SIG-M5 (cell line): ENCODE measurements at places on chromosomes 3 and 15.

GRCh38 chr3:181862502-181862901 is 150.8 kb downstream of the SOX2 start:
- DNase-seq: no peak

DNA sequence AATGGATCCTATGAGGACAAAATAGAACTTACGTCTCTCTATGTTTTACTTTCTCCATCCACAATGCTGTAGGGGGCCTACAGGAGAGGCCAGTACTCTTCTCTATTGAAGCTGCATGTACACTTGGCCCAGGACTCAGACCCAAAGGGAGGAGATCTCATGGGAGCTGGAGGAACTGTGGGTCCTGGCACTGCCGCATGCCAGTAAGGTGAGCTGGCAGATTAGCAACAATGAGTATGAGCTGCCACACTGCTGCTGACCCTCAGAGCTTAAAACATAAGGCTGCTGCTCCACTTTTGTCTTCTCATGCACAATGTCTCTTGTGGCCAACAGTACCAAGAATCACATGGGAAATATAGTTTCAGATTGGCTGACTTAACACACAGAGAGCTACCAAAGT is 57.8 kb upstream of the TBC1D5 start:
- DNase-seq: no peak

DNA sequence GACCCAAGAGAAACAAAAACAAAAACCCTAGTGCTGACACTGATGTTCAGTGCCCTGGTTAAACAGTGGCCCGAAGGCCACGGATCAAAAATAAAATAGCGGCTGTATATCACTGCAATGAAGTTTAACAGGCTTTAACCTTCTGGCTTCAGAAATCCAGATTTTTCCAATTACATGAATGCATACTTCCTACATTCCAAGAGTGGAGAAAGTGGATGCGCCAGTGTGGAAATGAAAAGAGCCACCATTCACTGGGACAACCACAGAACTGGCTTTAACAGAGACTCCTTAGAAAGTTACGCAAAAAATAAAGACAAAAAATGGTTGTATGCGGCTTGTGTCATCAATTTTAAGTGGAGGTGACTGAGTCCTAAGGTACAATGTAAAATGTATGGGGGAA is 522.2 kb downstream of the FHIT start:
- no peak for DNase-seq

- no peak for DNase-seq
Measured at GRCh38 chr3:21533002-21533401, 218.0 kb downstream of the ZNF385D start.

DNA sequence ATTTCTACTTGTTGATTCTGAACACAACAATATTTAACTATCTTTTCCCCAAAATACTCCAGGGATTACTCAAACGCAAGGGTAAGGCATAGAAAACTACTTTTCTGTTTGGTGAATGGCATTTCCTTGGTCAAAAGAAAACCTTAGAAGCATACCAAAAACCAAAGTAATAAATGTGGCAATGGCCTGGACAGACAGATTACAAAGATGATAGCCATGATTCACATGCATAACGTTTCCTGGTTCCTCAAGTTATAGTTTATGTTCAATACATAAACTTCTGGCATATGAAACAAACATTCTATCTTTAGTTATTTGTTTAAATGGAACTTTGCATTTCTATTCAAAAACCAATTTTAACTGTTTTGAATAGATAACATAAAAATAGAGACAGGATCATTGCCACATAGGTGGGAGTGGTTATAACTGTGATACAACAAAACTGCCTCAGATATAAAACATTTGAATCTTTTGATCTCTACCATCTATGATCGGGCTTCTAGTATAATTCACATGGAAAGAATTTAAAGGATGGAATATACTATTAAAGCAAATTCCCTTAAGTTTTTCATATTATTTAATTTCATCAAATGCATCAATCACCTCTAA is 32.1 kb downstream of the FOXP1 start:
- no peak for DNase-seq

GRCh38 chr3:12894629-12895028 is 53.3 kb upstream of the RPL32 start:
- no peak for DNase-seq

DNA sequence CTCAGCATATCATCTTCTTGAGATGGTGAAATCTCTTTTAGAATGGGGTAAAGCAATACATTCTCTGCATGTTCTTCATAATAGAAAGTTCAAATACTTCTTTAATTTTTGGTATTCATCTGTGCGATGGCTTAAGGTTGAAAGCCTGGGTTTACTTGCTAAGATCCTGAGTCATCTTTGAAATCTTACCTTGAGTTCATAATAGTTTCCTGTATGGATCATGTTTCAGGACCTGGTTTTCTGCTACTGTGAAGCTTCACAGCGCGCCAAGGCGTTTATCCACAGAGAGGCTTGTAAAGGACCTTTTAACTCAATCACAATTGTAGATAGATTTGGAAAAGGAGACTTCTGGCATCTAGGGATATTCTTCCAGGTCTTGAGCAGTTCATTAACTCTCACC is 39.0 kb downstream of the MED12L start:
- no peak for DNase-seq

GRCh38 chr3:151777880-151778279 is 36.0 kb upstream of the AADAC start:
- no peak for DNase-seq

DNA sequence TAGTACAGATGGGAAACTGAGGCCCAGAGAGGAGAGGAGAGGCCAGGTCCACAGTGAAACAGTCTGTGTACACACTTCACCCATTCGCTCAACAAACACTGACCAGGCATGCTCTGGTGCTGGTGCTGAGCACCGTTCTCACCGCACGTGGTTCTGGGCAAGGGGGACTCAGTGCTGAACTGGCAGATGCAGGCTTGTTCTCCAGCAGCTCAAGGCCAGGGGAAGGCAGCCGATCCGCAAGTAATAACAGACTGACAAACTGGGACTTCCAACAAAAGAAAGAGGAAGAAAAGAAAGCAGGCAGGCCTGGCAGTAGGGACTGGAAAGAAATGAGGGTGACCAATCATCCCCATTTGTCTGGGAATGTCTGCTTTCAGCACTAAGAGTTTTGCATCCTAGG is 25.6 kb upstream of the LINGO1 start:
- no peak for DNase-seq

GRCh38 chr15:58840048-58840447 is 68.9 kb downstream of the MINDY2 start:
- no peak for DNase-seq

DNA sequence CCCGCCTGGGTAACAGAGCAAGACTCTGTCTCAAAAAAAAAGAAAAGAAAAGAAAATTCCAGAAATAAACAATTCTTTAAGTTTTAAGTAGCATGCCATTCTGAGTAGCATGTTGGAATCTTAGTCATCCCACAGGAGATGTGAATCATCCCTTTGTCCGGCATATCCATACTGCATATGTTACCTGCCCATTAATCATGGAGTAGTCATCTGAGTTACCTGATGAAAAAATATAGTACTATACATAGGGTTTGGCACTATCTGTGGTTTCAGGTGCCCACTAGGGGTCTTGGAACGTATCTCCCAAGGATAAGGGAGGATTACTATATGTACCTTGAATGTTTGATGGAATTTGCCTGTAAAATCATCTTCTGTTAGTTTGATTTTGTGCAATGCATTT is 6.3 kb upstream of the CCR4 start:
- no peak for DNase-seq

DNA sequence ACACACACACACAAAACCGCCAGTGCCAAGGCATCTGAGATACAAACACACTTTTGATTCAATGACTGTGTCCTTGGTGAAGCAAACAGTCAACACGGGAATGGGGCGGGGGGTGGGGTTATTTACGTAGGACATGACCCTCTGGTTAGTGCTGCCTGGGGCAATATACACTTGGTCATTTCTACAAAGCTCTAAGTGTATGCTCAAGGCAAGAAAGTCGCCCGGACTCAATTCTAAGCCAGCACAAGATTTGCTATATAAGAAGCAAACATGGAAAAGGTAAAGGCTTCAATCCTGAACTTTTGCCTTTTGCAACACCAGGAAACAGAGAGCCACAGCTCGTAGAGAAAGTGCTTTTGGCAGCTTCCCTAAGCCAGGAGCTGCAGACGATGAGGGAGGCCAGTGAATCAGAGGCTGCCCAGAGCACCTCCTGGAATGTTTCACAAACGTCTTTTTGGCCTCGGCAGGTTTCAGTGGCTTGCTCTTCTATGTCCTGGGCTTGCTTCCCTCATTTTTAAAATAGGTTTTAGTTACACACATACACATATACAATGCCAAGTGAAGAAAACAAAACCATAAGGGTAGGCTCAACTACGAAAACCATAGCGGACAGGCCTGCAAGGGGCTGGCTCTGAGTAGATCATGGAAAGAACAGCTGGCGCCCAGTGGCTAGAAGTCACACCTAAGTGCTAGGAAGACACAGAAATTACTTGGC is 73.6 kb downstream of the TM4SF4 start:
- DNase-seq: no peak

DNA sequence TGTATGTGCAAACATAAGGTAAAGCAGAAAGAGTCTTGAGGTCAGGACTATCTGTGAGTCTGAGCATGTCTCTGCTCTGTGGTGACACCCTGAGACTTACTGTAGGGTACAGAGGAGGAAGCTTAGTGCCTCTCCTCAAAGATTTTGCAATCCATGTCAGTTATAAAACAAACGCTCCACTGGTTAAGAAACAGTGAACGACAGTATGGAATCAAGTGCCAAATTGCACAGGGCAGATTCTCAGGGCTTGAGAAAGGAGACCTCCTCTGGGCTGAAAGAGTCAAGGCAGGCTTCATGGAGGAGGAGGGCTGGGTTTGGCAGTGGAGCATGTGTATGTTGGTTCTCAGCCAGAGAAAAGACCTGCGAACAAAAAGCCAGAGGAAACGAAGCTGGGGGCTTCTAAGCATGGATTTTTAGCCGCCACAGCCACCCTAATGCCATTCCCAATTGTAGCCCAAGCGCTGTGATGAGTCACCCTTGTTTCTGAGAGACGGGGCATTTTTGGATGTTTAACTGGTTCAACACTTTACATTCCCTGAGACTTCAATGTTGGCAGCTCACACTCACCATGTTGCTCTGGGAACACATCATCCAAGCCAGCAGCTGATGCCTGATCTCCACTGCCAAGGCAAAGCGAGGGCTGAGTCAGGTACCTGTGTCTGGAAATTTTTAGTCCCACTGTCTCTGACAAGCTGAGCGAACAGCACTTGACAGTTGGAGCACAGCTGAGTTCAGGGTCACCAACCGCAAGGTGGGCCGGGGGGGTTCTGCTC is 3.4 kb upstream of the DGKG start:
- DNase-seq: peak; percentile 88

- DNase-seq: no peak
Measured at GRCh38 chr3:42191443-42191747, 74.6 kb downstream of the CCK start.

GRCh38 chr15:63465104-63465503 is 39.3 kb upstream of the USP3 start:
- DNase-seq: no peak

GRCh38 chr3:127216415-127217261 is 23.7 kb downstream of the PRR23E start:
- DNase-seq: no peak

GRCh38 chr15:76837474-76837873 is 67.7 kb downstream of the SCAPER start:
- DNase-seq: no peak

DNA sequence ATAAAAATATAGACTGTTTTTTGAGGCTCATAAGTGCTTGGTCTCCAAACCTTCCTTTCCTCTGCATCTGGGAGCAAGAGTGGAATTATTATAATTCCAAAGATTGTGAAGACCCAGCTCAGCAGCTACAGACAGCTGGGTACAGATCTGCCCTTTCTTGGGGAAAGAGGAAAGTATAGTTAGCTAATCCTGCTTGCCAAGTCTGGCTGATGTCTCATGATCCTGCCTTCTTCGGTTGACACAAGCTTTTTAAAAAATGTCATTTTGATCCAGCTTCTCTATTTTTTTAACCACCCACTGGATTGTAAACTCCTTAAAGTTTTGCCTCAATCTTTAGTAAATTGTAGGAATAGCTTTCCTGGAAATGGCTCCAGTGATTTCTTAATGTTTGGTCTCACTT is 181.1 kb downstream of the LRTM1 start:
- no peak for DNase-seq

GRCh38 chr3:71201939-71202338 is 381.6 kb downstream of the FOXP1 start:
- DNase-seq: no peak

DNA sequence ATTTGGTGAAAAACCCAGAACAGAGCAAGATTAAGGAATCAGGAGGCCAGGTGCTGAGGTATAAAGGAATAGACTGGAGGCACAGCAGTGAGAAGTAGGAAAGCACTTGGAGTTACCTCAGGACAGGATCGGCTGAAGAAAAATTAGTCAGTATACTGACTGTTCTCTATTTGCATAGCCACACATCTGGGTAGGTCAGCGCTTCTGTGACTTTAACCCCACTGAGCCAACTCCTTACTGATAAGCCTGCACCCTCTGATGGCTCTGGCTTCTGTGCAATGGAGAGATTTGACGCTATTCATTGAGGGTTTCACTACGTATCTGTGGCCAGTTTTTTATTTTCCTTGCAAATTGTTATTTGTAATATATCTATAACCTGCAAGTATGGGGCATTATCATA is 22.3 kb downstream of the MECOM start:
- no peak for DNase-seq

GRCh38 chr3:157330206-157330605 is 106.4 kb upstream of the PTX3 start:
- no peak for DNase-seq

DNA sequence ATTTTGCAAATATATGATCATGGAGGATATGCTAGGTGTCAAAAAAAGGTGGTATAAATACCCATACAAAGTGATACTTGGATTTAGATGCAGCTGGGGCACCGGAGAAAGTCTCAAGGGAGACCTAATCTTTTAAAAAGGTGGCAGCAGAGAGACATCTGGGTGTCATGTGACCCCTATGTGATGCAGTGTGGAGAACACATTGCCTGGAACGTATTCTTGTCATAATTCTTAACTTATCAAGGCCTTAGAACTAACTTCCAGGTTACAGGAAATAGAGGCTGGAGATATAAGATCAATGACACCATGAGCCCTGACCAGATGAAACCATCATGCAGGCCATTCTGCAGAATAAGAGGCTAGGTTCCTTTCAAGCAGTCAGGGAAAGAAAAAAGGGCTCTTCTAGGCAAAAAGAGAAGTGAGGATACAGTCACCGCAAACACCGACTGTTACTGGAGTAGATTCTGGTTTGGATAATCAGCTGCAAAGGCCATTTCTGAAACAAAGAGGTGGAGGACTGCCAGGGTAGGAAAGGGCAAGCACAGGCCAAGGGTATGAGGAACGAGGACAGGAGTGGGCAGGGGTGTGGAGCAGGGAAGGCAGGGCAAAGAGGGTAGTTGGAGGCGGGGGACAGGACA is 100.6 kb downstream of the OXNAD1 start:
- no peak for DNase-seq
